ENCODE measurements at places on chromosomes 3 and 15. TPM values are rescaled to one million over a fixed set of nuclear protein-coding genes. Genes with fewer than 3 reads are reported as not detected.

DNA sequence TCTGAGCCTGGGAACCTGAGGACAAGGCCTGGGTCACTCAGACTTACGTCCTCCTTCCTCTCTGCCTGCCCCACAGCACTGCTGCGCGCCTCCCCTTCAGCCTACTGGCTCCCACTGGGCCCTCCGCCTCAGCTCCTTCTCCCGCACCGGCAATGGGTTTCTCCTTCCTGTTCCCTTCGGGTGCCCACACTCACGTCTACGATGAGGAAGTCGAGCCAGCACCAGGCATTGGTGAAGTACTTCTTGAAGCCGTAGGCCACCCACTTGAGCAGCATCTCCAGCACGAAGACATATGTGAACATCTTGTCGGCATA lies 70.0 kb downstream of the EXOG start:
- H3K4me3 ChIP-seq, result no peak overlapping the region
- DNase-seq, result no peak
- H3K27ac ChIP-seq, result no peak overlapping the region
- no peaks in the 10 kb centered on the region for H3K4me1 ChIP-seq

Gene ISLR2
- total RNA-seq, result not detected

GRCh38 chr3:169420429-169420828 lies 243.1 kb downstream of the MECOM start:
- no peaks in the 10 kb centered on the region for H3K4me1 ChIP-seq
- no peak overlapping the region for H3K27ac ChIP-seq
- no peak overlapping the region for H3K4me3 ChIP-seq
- no peak for DNase-seq
- H3K36me3 ChIP-seq, result no peaks in the 10 kb centered on the region
- no peaks in the 10 kb centered on the region for H3K27me3 ChIP-seq

Gene THRB
- total RNA-seq, result not detected

GRCh38 chr15:100788418-100789105 lies 91.1 kb upstream of the ALDH1A3 start:
- no peaks in the 10 kb centered on the region for H3K27me3 ChIP-seq
- no peak for DNase-seq
- no peak overlapping the region for H3K27ac ChIP-seq
- H3K36me3 ChIP-seq, result no peaks in the 10 kb centered on the region

- no peaks in the 10 kb centered on the region for H3K4me1 ChIP-seq
- H3K36me3 ChIP-seq, result no peaks in the 10 kb centered on the region
- DNase-seq, result no peak
- no peaks in the 10 kb centered on the region for H3K27me3 ChIP-seq
Observed at GRCh38 chr15:71013446-71013845, 101.8 kb upstream of the THSD4 start.

- H3K27me3 ChIP-seq, result peaks cover 5% of the 10 kb centered on the region
- no peak overlapping the region for H3K4me3 ChIP-seq
- H3K27ac ChIP-seq, result no peak overlapping the region
- H3K36me3 ChIP-seq, result no peaks in the 10 kb centered on the region
- no peak for DNase-seq
- no peaks in the 10 kb centered on the region for H3K4me1 ChIP-seq
Observed at GRCh38 chr15:88805031-88805780, 2.0 kb downstream of the ACAN start.

DNA sequence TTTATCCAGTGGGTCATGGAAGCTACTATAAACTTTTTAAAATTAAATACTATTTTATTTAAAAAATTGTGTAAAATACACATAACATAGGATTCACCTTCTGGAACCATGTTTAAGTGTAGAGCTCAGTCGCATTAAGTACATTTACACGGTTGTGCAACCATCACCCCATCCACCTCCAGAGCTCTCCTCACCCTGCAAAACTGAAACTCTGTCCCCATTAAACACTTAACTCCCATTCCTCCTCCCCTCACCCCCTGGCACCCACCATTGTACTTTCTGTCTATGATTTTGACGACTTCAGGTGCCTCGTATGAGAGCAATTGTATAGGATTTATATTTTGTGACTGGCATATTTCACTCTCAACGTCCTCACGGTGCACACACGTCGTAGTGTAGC lies 70.7 kb downstream of the APBA2 start:
- DNase-seq, result no peak
- H3K27me3 ChIP-seq, result no peaks in the 10 kb centered on the region
- peaks cover 32% of the 10 kb centered on the region for H3K4me1 ChIP-seq
- H3K36me3 ChIP-seq, result no peaks in the 10 kb centered on the region

Gene COLQ
- 6.1 TPM for total RNA-seq

Gene SAXO2
- 1.7 TPM for total RNA-seq

DNA sequence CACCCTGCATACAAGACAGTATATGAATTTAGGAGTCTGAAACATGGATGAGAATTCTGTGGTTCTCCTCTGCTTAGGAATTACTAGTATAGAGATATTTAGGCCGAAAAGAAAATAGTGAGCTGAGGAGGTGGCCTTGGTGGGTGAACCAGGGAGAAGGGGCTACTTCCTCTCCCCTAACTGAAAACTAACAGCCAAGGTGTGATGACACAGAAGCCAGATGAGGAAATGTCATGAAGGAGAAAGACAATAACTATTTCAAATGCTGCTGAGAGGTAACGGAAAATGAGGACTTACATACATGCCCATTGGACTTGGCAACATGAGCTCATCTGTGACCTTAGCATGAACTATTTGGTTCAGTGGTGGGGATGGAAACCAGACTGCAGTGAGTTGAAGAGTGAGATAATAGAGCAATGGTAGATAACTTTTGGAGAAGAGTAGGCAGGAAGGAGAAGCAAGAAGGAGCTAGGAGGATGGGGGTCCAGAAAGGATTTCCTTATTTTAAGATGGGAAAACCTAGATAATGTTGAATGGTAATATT lies 114.4 kb upstream of the TSPAN3 start:
- H3K4me3 ChIP-seq, result no peak overlapping the region
- H3K36me3 ChIP-seq, result no peaks in the 10 kb centered on the region

Gene LEKR1
- 2.9 TPM for total RNA-seq

Gene SLC2A2
- total RNA-seq, result not detected
